CD14-positive monocyte (primary cell): ENCODE measurements at places on chromosomes 12 and 14.

DNA sequence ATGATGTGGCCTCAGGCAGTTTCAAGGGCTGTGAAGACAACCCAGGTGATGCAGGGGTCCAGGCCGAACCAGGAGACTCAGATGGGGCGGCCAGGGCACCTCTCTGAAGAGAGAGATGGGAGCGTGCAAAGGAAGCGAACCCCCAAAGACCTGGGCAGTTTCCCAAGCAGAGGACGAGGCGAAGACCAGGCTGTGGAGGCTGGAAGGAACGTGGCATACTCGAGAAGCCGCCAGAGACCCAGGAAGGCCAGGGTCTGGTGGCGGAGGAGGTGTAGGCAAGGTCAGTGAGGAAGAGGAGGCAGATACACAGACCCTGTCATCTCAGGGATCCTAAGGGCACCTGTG, 24.7 kb downstream of the LTBP2 start:
- H3K4me3 ChIP-seq = no peak overlapping the region
- no peaks in the 10 kb centered on the region for H3K36me3 ChIP-seq
- H3K4me1 ChIP-seq = peaks cover 3% of the 10 kb centered on the region
- no peaks in the 10 kb centered on the region for H3K27me3 ChIP-seq
- DNase-seq = no peak

GRCh38 chr14:58808828-58809227, 171.1 kb downstream of the DACT1 start:
- peaks cover 10% of the 10 kb centered on the region for H3K4me1 ChIP-seq
- H3K27ac ChIP-seq = no peak overlapping the region
- no peaks in the 10 kb centered on the region for H3K36me3 ChIP-seq
- H3K4me3 ChIP-seq = no peak overlapping the region

GRCh38 chr12:124687917-124688316, 120.5 kb upstream of the NCOR2 start:
- H3K27me3 ChIP-seq = no peaks in the 10 kb centered on the region
- H3K4me3 ChIP-seq = no peak overlapping the region
- no peaks in the 10 kb centered on the region for H3K36me3 ChIP-seq
- peaks cover 61% of the 10 kb centered on the region for H3K4me1 ChIP-seq

GRCh38 chr14:89394972-89395371, 22.1 kb downstream of the FOXN3 start:
- no peak overlapping the region for H3K4me3 ChIP-seq
- no peaks in the 10 kb centered on the region for H3K27me3 ChIP-seq
- peaks cover 20% of the 10 kb centered on the region for H3K4me1 ChIP-seq
- peak; percentile 41 for DNase-seq
- peaks cover 27% of the 10 kb centered on the region for H3K36me3 ChIP-seq
- H3K27ac ChIP-seq = peak overlapping the region; percentile 58

DNA sequence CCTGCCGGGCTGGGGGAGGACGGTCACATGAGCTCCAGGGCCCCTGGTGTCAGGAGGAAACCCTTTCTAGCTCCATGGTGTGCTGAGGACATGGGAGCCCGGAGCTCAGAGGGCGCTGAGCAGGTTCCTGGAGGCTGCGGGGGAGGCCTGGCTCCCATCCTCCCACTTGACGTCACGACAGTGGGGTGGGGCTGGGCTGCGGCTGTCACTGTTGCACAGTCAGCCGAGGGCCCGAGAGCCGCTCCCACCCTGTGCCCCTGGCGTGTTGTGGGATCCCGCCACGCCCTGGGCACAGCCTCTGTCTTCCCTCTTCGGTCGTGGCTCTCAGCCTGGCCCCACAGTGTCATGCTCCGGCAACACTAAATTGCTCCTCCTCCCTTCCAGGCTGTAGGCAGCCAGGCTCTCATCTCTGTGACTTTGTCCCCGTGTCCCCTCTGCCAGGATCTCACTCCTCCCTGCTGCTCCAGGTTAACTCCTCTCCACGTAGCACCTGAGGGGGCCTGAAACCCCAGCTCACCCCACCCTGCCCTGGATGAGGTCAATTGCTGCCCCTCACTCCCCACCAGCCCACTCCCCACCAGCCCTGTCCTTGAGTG, 33.0 kb downstream of the BEGAIN start:
- DNase-seq = peak; percentile 82
- peak overlapping the region; percentile 15 for H3K27ac ChIP-seq
- H3K27me3 ChIP-seq = no peaks in the 10 kb centered on the region
- peaks cover 49% of the 10 kb centered on the region for H3K4me1 ChIP-seq
- no peaks in the 10 kb centered on the region for H3K36me3 ChIP-seq
- H3K4me3 ChIP-seq = no peak overlapping the region

- no peaks in the 10 kb centered on the region for H3K36me3 ChIP-seq
- no peak overlapping the region for H3K4me3 ChIP-seq
- H3K27ac ChIP-seq = no peak overlapping the region
- no peak for DNase-seq
Measured at GRCh38 chr12:49923880-49924556, 20.3 kb upstream of the FAIM2 start.
